GM10248 (cell line): ENCODE measurements at places on chromosomes 7 and 10.

- no peak for DNase-seq
Observed at GRCh38 chr7:25405736-25406135, 177.4 kb upstream of the NPVF start.

DNA sequence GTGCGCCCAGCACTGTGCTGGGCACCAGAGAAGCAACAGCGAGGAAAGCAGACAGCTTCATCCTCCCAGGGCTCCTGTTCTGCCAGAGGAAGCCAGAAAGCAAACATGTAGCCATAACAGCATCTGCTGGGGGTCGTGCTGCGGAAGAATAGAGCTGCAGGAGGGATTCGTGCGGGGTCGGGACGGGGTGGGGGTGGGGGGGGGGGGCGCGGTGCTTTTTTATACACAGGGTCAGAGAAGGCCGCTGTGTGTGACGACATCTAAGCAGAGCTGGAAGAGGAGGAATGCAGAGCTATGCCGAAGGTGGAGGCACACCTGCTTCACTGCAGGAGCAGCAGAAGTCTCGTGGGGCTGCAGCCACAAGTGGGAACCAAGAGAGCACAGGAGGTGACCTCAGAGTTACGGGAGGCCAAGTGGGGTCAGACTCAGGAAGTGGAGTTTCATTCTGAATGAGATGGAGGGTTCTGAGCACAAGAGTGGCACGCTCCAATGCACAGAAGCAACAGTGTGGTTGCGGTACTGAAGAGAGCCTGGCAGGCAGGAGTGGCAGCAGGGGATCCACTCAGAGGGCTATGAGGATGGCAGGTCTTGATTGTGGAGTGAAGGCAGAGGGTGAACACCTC lies 11.1 kb downstream of the PKD1L1 start:
- peak; percentile 90 for DNase-seq

GRCh38 chr7:129298268-129298893 lies 73.6 kb downstream of the AHCYL2 start:
- DNase-seq, result peak; percentile 62

GRCh38 chr7:25025218-25025671 lies 45.3 kb upstream of the OSBPL3 start:
- no peak for DNase-seq

DNA sequence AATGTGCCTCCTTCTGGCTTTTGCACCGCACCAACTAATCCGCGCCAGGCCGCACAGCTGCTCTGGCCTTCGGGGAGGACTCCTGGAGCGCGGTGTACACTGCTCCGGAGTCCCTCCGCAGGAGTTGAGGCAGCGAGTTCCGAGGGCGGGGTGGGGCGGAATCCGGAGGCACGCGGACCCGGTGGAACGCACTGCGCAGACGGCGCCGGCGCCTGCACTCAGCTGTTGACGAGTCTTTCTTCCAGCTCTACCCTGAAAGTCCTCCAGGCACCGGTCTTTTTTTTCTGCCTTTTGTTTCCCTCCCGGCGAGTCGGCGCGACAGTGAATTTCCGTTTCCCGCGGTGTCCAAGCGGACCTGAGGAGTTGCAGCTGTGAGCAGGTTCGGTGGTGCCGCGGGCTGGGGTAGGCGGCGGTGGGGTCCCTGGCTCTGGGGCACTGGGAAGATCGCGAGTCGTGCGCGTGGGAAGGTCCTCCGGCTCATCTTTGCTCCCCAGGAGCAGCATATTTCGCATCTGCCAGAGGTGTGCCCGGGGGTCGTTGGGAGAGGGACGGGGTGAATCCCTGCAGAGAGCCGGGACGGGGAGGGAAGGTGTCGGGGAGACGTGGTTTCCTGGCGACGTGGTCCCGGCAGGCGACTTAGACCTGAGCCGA lies 44.1 kb downstream of the SFTPD start:
- DNase-seq, result peak; percentile 41

GRCh38 chr10:44178856-44179255 lies 206.0 kb downstream of the CXCL12 start:
- no peak for DNase-seq

GRCh38 chr7:23458044-23458443 lies 12.2 kb downstream of the IGF2BP3 start:
- DNase-seq, result no peak

GRCh38 chr10:130141460-130141859 lies 5.3 kb downstream of the GLRX3 start:
- DNase-seq, result no peak

- no peak for DNase-seq
Observed at GRCh38 chr10:132850246-132850645, 64.3 kb upstream of the NKX6-2 start.

DNA sequence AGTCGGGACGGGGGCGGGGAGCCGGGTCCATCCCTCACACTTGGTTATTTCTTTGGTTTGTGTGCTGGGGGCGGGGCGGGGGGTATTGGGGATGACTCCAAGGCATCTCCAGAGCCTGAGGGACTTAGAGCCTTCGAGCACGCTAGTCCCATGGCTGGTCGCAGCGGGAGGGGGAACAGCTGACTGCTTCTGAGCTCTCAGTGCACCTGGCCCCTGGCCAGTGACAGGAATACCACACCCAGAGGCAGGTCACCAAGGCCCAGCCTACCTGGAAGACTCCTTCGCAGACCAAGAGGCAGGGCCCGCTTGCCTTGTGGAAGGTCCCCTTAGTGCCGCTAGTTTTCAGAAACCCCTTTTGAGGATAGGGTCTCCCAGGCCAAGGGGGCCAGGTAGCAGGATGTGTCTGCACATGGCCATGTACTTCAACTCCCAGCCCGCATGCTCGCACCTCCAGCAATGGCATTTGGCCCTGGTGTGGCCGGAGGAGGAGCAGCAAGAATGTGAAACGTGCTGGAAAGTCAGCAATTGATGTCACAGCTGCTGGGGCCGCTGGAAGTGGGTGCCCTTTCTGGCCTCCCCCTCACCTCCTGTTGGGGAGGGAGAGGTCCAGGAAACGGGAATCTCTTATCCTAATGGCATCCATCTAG lies 40.3 kb downstream of the AGAP3 start:
- DNase-seq, result no peak

DNA sequence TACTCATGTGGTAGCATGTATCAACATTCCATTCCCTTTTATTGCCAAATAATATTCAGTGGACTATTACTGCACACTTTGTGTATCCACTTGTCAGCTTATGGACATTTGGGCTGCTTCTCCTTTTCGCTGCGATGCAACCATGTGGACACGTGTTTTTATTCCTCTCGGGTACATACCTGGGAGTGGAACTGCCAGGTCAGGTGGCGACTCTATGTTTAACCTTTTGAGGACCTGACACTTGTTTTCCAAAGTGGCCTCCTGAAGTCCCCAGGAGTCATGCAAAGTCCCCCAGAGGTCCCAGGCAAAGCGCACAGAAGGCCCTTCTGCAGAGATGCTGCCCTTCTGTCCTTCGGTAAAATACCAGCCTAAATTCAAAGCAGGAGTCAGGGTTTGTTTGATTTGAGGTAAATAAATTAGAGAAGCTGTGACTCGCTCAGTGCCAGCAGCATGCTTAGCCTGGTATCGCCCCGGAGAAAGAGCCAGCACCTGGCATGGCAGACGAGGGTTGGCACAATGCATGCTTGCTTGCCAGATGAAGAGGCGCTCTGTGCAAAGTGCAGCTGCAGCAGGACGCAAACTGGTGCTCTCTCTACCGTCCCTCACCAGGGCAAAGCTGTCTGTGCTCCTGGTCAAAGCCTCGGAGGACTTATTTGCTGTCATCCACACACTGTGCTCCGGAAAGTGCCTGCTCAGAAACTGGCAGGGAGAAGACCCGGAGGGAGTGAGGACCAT lies 37.8 kb downstream of the HIPK2 start:
- DNase-seq, result no peak

- no peak for DNase-seq
Observed at GRCh38 chr10:115606086-115606485, 512.9 kb downstream of the ATRNL1 start.

GRCh38 chr10:62635127-62635526 lies 169.4 kb upstream of the ADO start:
- DNase-seq, result no peak

DNA sequence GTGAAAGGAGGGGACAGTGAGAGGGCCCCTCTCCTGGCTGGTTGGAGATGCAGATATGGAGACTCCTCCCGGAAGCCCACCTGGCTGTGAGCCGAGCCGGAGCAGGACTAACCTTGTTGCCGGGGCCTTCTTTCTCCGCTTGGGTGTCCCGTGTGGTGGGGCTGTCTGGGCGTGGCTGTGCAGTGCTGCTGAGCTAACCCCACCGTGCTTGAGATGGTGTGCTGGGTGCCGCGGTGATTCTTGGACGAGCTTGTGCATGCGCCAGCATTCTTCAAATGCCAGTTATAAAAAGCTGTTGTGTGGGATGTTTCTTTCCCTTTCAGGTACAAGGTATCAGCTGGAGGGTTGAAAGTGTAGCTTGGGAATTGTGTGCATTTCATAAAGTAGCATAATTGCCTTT lies 48.8 kb downstream of the DAGLB start:
- no peak for DNase-seq

- no peak for DNase-seq
Observed at GRCh38 chr10:100693821-100694220, 51.6 kb upstream of the PAX2 start.

- DNase-seq, result no peak
Observed at GRCh38 chr7:124250297-124251034, 217.6 kb upstream of the TMEM229A start.
